ENCODE measurements at places on chromosomes 16 and 17.
A peak's percentile ranks its signal among the peaks of the same experiment; 100 is the strongest.

GRCh38 chr17:69528035-69528434 lies 113.5 kb downstream of the MAP2K6 start:
- DNase-seq, result no peak

DNA sequence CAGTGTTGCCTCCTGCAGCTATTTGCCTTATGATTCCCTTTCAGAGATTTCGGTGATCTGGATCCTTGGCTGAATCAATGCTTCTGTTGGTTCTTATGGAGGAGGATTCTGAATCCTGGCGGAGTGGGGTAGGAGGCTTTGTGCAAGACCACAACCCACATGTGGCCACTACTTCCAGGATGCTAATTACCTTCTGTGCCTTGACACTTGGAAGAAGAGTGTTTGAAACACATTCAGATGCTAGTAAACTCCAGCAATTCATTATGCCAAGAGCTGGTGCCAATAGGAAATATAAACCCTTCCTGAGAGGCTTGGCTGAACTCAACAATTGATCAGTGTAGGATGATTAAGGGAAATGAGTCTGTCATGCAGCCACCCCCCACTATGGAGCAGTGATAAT lies 12.1 kb upstream of the NLRP1 start:
- DNase-seq, result no peak

GRCh38 chr17:48541577-48542113 lies 3.3 kb downstream of the HOXB2 start:
- peak; percentile 90 for DNase-seq

DNA sequence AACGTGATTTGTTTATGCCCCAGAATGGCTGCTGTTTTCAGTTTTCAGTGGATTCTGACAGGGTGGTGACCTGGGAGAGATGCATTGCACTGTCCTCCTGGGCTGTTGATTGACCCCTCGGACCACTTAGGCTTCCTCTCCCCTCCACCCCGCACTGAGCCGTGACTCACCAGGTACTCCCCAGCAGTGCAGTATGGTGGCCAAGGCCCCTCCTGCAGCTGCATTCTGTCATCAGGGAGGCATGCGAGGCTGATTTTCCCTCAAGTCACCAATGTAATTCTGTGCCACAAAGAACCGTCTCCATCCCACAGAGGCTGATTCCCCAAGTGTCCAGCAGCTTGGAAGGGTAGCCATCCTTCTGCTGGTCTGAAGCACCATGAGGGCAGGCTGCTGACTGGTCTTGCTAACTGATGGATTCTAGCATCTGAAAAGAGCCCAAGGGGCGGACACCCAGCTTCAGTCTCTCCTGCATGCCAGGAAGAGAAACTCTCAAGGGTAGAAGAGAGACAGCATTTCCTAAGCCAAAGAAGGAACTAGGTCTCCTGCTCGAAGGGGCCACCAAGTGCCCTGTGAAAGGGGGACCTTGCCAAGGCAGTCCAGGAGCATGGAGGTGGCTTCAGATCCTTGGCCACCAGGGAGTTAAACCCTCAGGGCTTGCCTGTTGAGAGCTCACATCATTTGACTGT lies 148.1 kb downstream of the SOCS1 start:
- no peak for DNase-seq

DNA sequence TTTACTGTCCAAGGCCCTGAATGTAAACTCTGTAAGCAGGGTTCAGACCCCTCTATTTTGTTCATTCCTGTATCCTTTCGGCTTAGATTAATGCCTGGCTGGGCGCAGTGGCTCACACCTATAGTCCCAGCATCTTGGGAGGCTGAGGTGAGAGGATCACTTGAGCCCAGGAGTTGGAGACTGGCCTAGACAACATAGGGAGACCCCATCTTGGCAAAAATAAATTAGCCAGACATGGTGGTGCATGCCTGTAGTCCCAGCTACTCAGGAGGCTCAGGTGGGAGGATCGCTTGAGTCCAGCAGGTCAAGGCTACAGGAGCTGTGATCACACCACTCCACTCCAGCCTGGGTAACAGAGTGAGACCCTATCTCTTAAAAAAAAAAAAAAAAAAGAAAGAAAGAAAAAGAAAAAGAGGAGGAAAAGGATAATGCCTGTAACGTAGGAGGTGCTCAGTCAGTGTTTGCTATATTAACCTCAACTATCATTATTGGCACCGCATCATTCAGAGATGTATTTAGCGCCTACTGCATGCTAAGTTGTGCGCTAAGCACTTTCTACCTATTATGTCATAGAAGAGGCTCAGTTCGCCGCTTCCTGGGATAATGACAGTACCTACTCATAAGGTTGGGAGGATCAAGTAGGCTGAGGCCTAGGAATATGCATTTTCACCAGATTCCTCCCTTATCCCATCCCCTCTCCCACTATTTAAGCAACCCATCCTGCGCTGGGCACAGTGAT lies 5.0 kb downstream of the SOCS1 start:
- no peak for DNase-seq

- no peak for DNase-seq
Observed at GRCh38 chr17:50799582-50799981, 32.3 kb upstream of the ANKRD40CL start.

GRCh38 chr17:16044487-16044886 lies 44.9 kb downstream of the TTC19 start:
- no peak for DNase-seq

DNA sequence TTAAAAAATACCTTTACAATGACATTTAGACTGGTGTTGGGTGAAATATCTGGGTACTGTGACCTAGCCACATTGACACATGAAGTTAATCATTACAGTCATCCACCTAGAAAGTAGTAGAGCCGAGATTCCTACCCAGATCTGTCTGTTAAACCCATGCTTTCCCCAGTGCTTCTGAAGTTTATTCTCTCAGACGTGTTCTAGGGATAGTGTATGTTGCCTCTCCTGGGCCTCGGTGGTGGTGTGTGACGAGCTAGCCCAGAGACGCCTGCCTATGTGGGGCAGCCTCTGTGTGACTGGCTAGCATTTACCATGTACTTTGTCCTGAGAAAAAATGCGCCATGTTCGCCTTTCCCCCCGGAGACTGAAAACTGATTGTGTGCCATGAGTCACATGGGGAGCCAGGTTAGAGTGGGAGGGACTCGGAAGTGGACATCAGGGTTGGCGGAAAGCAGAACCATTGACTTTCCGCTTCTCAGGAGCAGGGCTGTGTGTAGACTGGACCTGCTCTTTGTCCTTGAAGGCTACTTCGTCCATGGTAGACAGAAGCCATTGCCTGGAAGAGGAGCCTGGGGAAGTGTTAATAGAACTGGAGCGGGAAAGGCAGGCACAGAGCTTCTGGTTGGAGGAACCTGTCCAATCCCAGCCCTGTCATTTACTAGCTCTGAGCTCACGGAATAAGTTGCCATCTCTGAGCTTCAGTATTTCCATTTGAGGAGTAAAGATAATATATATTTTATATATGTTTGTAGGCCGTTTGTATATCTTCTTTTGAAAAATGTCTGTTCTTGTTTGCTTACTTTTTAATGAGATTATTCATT lies 235.5 kb downstream of the SNX29 start:
- no peak for DNase-seq

- peak; percentile 8 for DNase-seq
Observed at GRCh38 chr16:73228649-73229048, 180.7 kb upstream of the ZFHX3 start.

DNA sequence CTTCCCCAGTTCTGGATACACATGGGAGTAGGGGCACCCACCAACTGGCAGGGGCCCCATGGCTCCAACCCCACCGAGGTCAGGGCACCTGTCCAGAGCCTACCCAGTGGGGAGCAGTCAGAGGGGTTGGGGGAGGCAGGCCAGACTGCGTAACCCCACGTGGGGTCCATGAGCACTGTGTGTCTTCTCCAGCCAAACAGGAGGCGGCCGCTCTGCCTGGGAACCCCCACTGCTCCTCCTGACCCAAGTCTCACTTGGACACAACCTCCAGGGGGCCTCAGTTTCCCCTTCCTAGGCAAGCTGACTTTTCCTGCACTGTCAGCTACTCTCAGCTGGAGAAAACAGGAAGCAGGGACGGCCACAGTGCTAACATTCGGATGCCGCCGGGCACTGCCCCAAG lies 7.5 kb downstream of the ZNF469 start:
- no peak for DNase-seq

DNA sequence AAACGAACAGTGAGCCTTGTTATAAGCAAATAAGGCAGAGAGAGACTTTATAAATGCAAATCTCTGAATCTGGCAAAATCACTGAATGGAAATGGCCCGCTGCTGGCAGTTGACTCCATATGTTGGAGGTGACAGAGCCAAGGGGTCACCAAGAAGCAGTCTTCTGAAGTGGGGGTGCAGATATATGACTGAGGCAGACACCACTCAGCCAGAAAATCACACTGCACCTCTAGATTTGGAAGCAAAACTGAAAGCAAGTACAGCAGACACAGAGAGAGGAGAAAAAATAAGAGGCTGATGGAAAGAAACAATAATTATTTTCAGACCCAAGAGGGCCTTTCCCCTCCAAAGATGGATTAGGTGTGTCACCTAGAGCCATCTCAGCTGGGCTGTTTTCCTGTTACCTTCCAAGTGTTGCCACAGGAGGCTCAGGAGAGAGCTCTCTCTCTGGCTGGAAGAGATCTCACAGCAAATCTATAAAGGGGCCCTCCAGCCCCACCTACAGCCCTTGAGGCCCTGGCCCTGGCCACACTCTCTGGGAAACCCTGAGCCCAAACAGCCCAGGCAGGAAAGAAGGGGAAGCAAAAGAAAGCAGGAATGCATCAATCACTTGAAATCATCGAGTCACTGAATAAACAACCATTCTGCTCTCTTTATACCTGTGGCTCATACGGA lies 585.1 kb upstream of the PSMD7 start:
- DNase-seq, result no peak

DNA sequence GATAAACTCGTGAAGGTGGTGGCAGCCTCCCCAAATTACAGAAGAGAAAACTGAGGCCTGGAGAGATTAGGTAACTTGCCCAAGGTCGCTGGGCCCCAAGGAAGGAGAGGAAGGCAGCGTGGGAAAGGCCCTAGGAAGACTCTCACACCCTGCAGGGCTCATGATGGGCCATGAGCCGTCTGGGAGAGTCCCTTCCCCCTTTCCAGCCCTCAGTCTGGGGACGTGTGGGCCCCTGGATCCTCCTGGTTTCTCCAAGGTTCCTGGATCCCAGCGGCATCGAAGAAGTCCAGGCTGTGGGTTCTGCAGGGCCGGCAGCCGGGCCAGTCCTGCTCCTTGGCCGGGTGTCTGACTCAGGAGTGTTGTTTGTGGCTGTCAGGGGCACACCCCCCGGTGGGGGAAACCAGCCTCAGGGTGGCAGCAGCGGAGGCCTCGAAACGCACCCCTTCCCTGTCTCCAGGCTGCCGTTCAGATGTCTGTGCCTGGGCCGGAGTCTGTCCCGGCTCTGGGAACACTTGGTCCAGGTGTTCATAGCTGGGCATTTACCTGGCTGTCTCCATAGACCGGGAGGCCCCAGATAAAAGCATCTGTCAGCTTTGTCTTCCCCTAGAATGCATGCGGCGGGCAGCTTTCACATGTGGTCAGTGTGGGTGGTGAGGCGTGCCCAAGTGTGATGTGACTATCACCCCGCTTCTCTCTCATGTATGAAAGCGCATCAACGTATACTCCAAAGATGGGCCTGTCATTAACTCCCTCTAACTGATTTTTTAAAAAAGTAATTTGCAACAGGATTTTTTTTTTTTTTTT lies 3.7 kb upstream of the RAP1GAP2 start:
- no peak for DNase-seq

DNA sequence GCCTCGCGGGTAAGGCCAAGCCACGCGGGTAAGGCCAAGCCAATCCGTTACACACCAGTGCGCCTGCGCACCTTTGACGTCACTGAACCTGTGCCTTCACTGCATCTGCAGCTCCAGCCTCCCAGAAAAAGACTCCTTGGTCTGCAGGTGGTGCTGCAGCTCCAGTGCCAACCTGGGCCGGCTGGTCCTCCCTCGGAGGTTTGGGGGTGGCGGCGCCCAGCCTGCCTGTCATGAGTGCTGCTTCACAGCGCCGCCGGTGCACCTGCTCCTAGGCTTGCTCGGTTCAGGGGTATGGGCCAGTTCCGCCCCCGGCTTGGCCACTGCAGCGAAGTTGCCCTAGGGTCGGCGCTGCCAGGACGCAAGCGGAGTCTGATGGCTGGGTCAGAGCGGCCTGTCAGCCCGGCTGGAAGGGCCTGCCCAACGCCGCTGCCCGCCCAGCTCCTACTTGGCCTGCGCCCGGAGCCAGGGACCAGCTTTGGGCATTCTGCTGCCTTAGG lies 146.6 kb downstream of the USP22 start:
- no peak for DNase-seq

DNA sequence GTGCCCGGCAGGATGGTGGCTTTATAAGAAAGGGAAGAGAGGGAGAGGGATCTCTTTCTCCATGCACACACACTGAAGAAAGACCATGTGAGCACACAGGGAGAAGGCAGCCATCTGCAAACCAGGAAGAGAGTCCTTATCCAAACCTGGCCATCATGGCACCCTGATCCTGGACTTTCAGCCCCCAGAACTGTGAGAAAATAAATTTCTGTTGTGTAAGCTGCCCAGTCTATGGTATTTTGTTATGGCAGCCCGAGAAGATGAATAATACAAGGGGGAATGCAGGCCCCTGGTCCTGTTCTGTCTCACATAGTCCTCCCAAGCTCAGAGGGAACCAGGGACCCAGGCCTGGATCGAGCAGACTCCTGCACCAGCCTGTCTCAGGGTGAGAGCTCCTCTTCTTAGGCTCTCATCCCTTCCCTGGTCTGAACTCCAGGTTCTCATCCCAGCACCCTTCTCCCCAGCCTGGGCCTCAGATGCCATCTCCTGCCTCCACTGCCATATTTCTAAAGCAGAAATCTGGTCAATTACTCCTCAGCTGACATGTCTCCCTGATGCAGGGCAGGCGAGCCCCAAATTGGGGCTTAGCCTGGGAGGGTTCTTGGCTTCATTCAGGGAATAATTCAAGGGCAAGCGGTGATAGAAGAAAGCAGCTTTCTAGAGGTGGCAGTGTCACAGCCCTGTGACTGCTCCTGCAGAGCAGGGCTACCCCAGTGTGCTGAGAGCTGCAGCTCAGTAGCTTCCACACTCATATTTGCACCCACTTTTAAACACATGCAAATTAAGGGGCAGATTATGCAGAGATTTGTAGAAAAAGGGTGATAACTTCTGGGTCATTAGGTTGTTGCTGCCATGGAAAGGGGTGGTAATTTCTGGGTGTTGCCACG lies 28.8 kb downstream of the IGFBP4 start:
- DNase-seq, result no peak

GRCh38 chr16:74747-75334 lies 2.4 kb upstream of the RHBDF1 start:
- no peak for DNase-seq

- DNase-seq, result no peak
Observed at GRCh38 chr16:79400462-79401149, 199.9 kb downstream of the MAF start.

GRCh38 chr17:75627094-75627493 lies 6.1 kb upstream of the SMIM5 start:
- DNase-seq, result no peak

- no peak for DNase-seq
Observed at GRCh38 chr16:12434567-12434966, 369.1 kb downstream of the CPPED1 start.

GRCh38 chr17:80359422-80360110 lies 55.4 kb upstream of the ENDOV start:
- no peak for DNase-seq

- DNase-seq, result no peak
Observed at GRCh38 chr16:4350365-4350786, 745 bp downstream of the PAM16 start.

- no peak for DNase-seq
Observed at GRCh38 chr17:1007310-1008007, 10.5 kb downstream of the TIMM22 start.

- DNase-seq, result no peak
Observed at GRCh38 chr17:64240741-64241347, 22.2 kb downstream of the TEX2 start.

All from kidney (tissue), 22 donors.